ENCODE measurements at places on chromosomes 3 and 15.

DNA sequence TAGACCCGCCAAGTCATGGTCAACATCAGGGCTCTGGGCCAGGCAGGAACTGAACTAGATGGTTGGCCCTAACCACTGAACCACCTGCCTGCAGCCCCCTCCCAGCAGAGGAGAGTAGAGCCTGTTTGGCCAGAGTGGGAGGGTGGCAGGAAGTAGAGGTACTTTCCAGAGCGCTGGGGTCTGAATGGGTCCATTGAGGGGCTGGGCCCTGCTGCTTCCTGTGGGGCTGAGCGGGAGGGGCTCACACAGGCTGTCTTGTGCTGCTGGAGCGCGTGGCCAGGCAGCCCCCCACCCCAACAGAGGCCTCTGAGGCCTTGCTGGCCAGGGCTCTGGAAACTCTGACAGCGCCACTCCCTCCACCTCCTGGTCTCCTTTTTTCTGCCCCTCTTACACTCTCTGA lies 17.4 kb downstream of the CSPG4 start:
- no peak for DNase-seq

- DNase-seq: no peak
Observed at GRCh38 chr3:88282528-88283241, 132.9 kb downstream of the C3orf38 start.

GRCh38 chr3:29614954-29615353 lies 334.1 kb downstream of the RBMS3 start:
- DNase-seq: no peak

GRCh38 chr3:188021502-188022040 lies 132.4 kb upstream of the LPP start:
- DNase-seq: no peak

DNA sequence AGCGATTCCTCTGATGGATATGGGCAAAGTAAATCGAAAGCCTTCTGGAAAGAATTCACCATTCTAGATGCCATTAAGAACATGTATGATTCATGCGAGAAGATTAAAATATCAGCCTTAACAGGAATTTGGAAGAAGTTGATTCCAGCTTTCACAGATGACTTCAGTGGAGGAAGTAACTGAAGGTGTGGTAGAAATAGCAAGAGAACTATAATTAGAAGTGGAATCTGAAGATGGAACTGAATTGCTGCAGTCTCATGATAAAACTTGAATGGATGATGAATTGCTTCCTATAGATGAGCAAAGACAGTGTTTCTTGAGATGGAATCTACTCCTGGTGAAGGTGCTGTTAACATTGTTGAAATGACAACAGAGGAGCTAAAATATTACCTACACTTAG lies 30.1 kb upstream of the TBC1D23 start:
- DNase-seq: no peak

DNA sequence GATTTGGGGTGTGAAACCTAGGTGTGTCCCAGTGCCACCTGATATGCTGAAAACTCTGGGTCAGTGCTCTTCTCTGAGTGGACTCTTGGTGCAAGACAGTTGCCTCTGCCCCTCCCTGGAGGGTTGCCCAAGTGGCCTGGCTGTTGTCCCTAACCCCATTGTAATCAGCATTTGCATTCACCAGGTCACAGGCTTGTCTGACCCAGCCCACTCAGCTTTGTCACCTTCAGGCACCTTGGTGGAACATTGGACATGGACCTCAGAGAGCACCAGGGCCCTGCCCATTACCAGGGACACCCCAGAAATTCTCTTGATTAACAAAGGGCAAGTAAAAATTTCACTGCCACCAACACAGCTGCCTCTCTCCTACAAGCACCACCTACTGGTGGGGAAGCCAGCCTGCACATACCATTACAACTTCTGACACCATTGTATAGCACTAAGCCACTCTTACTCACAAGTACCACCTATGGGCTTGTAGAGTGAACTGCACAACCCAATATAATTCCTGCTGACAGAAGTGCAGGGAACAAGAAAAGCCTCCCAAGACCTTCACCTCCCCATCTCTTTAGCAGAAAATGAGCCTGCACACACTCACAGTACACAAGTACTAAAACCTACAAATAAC lies 324.6 kb downstream of the EPHA6 start:
- no peak for DNase-seq

- DNase-seq: peak; percentile 18
Observed at GRCh38 chr3:9795207-9795606, 2.3 kb downstream of the ARPC4 start.

DNA sequence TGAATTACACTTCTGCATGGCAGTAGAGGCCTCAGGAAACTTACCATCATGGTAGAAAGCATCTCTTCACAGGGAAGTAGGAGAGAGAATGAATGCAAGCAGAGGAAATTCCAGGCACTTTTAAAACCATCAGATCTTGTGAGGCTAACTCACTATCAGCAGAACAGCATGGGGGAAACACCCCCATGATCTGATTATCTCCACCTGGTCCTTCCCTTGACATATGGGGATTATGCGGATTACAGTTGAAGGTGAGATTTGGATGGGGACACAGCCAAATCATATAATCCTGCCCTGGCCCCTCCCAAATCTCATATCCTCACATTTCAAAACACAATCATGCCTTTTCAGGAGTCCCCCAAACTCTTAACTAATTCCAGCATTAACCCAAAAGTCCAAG lies 691.1 kb downstream of the SI start:
- DNase-seq: no peak

DNA sequence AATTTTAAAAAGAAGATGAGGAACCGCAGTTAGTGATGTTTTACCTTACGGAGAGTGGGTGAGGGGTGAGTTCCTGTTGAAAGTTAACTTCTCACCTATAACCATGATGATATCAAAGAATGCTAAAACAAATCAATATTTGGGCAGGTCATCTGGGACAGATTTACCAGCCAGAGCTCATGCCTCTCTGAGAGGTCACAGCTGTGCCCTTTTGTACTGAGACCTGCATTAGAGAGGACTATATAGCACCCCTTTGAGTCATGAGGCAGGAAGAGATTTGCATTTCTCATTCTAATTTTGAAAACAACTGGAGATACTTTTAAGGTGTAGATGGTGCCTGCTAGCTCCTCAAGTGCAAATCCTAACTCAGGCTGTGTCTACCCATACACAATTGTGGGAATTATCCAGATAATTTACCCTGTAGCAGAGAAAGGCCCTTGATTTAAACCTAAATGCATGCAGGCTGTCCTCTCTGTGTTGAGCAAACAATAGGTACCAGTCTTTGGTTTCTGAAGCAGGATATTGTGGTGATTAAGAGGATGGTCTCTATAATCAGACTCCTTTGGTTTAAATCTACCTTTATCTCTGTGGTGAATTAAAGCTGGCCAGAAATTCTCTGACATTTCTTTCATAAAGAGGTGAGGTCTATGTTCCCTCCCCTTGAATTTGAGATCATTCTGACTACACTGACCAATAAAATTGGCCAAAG lies 5.8 kb upstream of the TM4SF4 start:
- no peak for DNase-seq

DNA sequence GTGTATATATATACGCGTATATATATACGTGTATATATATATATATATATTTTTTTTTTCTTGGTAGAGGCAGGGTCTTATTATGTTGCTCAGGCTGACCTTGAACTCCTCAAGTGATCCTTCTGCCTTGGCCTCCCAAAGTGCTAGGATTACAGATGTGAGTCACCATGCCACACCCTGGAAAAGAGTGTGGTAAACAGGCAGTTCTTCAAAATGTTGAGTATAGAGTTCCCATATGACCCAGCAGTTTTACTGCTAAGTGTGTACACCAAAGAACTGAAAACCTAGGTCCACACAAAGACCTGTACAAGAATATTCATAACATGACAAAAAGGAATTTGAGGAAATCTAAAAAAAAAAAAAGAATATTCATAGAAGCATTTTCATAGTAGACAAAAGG lies 71.8 kb upstream of the GCNT3 start:
- DNase-seq: no peak

GRCh38 chr3:188298585-188298984 lies 144.6 kb downstream of the LPP start:
- DNase-seq: no peak

DNA sequence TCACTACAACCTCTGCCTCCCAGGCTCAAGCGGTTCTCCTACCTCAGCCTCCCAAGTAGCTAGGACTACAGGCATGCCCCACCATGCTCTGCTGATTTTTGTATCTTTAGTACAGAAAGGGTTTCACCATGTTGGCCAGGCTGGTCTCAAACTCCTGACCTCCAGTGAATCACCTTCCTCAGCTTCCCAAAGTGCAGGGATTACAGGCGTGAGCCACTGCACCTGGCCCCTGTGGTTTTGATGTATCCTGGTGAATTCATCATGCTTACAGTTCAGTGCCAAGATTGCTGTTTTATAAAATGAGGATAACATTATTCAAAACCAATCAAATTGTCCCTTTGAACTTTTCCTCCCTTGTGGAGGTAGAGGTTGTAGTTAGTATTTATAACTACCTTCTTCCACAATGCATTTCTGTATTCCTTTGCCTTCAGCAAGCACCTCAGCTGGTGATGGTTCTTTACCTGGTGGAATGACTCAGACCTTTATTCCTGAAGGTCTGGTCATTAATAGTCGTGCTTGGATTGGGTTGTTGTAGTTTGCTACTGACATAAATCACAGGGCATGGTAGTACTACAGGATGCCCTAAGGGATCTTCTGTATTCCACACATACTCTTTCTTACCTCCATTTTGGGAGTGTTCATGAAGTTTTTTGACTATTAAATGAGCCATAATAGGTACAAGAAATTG lies 76.9 kb downstream of the UBP1 start:
- no peak for DNase-seq

DNA sequence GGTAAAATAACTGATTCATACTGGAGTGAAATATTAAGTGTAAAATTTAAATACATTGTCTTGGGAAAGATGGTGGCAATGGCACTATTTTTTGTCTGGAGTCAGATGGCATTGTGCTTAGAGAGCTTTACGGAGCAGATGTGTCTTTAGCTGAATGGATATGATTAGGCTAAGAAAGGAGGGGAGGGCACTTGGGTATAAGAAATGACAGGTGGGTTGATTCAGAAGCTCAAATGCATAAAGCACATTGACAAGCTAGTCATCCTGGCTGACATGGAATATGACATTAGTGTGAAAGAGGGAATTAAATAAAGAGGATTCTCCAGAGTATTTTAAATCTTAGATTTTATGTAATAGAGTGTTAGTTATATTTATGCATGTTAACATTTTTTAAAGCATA lies 570.1 kb upstream of the CBLB start:
- no peak for DNase-seq

- peak; percentile 36 for DNase-seq
Observed at GRCh38 chr3:123723522-123724168, 138.8 kb upstream of the HACD2 start.

DNA sequence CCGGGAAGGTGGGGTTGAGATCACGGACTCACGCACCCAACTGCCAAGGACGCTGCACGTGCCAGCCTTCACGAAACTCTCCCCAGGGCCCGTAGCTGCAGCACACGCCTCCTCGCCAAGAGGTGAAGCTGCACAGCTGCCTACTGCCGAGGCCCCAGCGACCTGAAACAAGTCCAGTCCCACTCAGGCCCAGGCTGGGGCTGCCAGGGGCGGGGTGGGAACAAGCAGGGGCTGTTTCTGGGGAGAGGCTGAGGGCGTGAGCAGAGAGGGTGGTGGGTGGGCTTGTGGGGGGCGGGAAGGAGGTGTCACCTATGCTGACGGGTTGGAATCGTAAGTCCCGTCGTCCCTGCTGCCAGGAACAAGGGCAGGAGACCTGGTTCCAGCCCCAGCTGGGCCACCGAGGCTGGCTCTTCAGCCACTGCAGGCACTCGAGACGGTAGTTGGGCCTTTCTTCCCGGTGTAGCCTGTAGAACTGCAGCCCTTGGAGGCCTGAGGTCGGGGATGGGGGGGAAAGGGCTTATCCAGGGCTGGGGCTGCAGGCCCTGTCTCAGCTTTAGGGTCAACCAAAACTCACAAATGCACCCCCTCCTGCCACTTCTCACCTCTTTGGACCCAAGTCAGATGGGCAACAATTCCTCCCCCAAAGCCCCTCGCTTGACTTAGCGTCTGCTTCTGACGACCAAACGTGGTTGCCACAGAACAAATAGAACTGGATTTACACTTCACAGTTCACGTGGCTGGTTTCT lies 44.4 kb downstream of the MUC20 start:
- DNase-seq: no peak

DNA sequence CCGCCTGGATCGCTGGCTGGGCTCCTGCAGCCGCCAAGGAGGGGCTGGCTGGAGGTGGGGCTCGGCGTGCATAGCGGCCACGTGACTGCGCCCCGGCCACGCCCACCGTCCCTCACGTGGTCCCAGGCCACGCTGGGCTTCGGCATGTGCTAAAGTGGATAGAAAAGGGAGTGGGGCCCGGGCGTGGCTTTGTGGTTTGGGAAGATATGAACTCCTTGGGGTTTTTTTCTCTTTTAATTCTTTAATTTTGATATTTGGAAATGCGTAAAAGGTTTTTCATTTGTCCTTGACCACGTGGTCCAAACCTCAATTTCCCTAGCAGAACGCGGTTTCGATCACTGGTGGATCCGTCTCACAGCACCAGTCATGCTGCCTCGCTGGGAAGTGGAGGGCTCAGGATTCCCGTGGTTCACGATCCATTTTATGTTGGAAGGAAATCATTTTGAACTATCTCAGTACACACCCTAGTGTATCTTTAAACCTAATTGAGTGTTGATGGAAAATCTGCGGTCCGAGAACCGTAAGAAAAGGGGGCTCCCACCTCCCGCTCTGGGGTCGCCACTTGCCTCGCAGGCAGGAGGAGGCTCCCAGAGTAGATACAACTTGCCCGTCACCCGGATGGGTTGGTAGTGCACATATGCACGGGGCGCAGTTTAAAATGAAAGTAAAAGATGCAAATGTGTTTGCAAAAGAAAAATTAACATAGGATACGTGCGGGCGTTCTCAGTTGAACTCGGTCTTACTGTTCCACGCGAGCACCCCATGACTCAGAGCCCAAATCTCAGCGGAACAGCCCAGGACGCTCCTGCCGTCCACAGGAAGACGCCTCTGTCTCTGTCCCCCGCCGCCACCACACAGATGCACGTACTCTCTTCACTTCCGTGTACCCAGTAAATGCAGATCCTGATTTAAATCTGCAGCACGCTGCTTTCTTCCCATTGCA lies 141.9 kb downstream of the PGPEP1L start:
- DNase-seq: peak; percentile 70

Data from CD4-positive, alpha-beta T cell treated with Interleukin-1 beta for 1 hour (primary cell).